ENCODE measurements at places on chromosomes 7 and 10.

GRCh38 chr10:119197921-119198320 lies 9.4 kb upstream of the GRK5 start:
- DNase-seq, result no peak

- no peak for DNase-seq
These were observed 81.7 kb downstream of the ABCA13 start for GRCh38 chr7:48252995-48253394.

DNA sequence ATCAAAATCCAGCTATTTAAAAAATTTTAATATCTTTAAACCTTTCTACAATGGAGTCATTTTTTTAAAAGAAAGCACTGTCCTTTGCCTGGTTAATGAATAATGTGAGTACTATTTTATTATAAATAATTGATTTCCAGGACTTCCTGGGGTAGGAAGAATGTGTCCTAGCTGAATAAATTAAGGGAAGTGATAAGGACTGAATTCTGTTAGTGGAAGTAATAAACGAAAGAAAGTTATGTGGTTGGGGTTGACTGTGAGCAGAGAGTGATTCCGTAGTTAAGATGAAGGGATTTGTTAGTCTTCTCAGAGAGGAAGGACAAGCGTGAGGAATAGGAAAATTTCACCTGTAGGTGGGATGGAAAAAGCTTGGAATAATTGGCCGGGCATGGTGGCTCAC lies 59.1 kb downstream of the AHCYL2 start:
- no peak for DNase-seq

DNA sequence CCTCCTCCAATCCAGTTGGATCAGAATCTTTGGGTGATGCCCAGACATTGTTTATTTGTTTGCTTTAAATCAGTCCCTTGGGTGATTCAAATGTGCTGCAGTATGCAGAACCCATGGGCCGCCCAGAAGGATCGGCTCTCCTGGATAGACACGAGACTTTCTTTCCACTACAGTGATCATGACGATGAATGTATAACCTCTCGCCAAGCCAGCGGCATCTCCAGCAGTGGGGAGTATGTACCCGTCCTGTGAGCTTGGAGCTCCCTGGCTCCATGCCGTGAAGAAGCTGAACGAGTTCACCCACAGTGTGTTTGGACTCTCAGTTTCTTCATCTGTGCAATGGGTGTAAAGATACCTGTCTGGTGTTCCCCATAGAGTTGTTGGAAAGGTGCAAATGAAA lies 162.3 kb downstream of the CAMK1D start:
- DNase-seq, result no peak

All from cerebellar nuclear complex (tissue), 1 donor.